Forelimb muscle (tissue), 1 donor: ENCODE measurements at places on chromosomes 7 and 10. TPM values are rescaled to one million over a fixed set of nuclear protein-coding genes. Genes with fewer than 3 reads are reported as not detected.

DNA sequence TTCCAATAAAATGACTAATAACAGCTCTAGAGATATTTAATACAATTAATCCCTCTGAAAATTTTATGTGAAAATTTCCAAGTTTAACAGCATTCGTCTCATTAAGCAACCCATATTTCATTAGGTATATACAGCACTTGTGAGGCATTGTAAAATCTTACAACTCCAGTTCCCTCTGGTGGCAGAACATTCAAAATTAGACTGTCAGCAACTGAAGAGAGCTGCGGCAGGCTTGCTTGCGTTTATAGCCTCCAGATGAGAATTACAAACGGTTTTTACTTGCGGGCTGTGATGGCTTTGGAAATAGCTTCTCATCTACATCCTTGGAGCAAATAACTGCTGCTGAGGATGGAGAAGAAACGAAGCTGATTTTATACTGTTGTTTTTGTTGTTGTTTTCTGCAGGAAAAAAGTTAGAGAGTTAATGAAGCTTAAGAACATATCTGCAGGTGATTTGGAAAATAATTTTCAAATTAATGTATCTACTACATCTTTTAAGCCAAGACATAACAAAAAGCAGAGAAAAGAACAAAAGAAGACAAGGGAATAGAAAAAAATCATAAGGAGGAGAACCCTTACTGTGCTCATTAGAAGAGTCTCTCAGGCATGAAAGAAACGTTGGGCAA, 171.3 kb downstream of the MAGI2 start:
- DNase-seq: peak; percentile 31

- DNase-seq: no peak
Observed at GRCh38 chr7:3436746-3437145, 135.7 kb downstream of the SDK1 start.

DNA sequence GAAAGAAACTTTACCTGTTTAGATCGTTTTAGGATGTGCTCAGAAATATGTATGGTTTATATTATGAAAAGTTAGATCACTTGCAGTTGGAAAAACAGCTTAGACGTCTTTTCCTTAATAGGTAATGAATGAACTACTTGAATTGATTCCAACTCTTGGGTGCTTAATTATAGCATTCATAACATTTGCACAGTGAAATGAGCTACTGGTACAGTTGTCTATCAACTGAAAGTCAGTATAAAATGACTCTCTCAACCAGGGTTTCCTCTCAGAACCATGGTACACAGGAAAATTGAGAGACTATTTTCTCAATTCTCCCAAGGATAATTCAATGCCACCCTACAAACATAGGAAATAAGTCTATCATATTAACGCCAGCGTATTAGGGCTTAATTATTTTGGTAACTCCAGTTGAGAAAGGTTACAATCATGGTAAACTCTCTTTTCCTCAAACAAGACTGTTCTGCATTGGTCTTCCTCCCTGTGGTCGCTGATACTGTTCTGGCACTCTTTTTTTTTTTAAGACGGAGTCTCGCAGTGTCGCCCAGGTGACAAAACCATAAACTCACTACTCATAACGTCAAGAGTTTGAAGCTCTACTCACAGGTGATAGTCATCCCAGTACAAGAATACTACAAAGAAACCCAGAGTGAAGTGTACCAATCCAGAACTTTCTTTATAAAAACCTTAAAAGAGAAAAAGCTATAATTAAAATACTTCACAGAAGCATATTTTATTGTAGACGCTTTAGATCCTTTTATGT, 2.0 kb downstream of the ANLN start:
- DNase-seq: no peak

GRCh38 chr10:77431209-77431611, 206.4 kb downstream of the KCNMA1 start:
- no peak for DNase-seq

GRCh38 chr10:12372846-12373245, 23.5 kb downstream of the CAMK1D start:
- no peak for DNase-seq

DNA sequence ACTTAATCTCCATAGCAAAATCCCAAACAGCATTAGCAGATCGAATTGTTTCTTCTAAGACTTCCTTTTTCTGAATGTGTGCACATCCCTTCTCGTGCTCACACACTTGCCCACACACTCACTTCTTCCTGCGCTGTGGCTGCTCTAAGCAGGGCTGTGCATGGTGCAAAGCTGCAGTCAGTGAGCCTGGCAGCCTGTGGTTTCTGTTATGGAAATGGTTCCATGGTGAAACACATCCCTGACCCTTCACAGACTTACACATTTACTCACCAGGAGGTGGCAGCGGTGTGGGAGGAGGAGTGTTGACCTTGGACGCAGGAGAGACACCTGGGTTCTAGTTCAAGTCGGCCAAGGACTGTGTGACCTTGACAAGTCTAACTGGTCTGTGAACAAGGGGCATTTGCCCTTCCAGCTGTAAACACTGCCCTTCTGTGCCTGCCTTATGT, 24.9 kb downstream of the MTURN start:
- no peak for DNase-seq

DNA sequence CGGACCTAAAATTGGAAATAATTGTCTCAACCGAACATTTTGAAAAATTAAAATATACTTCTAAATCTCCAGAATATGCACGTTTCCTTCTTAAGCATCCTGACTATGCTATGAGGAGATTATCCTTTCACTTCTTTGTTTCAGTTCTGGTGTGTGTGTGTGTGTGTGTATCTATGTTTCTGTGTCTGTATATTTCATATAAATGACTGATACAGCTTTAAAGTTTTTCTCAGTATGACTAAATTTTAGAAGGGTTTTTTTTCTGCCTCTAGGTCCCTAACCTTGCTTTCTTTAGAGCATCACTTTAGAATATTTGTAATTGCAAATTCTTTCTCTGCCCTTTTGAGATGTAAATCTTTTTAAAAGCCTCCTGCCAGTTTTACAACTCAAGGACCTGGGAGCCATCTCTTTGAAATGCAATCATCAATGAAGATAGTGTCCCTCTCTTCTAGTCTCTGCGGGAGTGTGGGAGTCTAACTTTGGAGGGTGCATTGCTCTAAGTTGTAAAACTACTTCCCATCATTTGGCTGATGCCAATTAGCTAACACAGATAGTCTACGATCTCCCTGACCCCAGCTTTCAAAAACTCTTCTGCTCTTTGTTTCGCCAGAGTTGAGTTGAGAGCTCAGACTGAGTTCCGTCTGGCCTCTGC, 782.0 kb upstream of the ZWINT start:
- DNase-seq: no peak

GRCh38 chr10:13139676-13140075, 21.7 kb upstream of the MCM10 start:
- no peak for DNase-seq

DNA sequence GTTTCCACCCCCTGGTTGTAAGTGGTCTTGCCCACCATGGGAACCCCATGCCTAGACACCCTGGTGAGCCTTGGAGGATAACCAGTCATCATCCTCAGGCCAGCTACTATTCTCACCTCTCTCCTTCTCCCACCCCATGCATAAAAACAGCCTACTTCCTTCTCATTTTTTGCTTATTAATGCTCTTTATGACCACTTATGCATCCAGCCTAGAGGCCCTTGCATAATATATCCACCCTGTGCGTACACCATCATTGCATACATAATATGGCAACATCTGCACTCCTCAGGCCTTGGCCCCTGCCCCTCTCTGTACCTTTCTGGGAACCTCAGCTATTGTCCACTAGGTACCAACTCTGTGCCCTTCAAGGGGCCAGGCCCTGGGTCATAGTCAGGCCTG, 91.0 kb downstream of the CDH23 start:
- no peak for DNase-seq

DNA sequence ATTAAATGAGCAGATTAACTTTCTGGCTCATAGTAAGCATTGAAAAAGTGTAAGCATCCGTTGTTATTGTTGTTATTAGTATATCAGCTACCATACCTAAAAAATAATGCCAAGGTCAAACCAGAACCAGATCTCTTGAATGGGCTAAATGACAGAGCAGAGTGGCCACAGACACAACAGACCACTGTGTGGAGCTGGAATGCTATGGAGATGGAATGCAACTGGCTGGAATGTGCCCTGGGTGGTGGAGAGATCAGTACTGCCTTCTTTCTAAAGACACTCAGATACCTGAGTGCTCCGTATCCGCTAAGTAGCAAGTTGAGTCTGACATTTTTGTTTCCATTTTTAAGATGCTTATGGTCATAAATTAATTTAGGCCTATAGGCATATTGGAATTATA, 20.5 kb upstream of the DNAJB12 start:
- no peak for DNase-seq

DNA sequence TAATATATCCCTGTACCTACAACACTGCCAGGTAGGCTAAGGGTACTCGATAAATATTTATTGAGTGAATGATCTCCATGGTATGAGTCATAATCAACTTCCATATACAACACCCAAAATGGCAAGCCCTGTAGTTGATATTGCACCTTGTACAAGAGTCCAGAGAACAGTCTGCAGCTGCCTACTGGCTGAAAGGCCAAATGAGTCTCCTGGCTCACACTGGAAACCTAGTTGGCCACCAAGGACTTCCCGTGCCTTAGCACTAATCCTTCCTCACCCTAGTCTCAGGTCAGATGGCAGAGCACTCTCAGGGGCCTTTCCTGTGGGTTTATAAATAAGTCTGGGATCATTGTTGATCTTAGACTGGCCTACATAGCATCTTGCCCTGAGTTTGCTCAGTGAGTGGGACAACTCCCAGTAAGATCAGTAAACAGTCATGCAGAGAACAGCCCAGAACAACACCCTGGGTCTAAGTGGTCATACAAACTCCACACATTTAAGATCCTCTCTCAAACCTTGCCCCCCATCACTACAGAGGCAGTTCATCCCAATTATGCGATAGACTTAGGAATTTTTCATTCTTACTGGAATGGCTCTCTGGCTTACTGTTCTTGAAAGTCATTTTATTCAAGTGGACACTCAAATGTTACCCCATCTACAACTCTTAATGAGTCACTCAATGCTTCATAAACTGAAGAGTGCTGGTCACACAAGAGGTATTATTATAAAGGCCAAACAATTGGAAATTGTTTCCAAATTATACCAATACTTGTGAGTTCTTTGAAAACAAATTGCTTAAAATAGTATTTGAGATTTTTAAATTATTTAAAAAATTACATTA, 14.7 kb upstream of the SLC16A9 start:
- no peak for DNase-seq

GRCh38 chr7:105189859-105190492, 176.0 kb downstream of the KMT2E start:
- no peak for DNase-seq

DNA sequence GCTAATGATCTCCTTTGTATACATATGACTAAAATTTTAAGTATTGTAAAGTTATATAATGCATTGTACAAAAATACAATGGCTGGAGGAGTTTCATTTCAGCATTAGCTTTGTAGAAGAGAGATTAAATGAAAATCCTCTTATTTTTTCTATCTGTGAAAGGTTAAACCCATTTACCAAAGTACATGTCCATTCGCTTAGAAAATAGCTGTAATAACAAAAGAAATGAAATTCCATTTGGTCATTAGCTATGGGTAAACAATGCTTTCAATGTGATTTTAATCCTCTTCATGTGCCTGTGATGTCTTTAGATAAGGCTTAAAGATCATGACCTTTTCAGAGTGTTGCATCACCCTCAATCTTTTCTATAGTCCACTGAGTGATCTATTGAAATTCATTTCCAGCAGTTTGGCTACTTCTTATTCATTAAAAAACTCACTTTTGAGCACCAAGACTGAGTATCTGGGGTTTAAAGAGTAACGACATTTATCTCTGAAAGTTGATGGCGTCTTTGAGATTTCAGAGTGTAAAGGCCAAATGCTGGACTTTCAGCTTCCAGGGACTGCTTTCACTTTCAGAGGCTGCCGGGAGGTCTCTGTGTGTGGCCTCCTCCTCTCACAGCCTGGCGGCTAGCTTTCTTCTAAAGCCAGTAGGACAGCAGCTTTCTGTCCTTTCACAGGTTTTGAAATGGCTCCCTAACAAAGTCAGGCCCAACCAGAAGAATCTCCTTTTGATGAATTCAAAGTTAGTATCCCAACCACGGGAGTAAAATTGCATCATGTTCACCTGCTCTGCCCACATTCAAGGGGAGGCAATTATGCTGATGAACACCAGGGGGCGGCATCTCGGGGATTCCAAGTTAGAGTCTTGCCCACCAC, 701.4 kb upstream of the COBL start:
- no peak for DNase-seq

- DNase-seq: no peak
Observed at GRCh38 chr10:29245476-29245875, 43.4 kb upstream of the LYZL1 start.

DNA sequence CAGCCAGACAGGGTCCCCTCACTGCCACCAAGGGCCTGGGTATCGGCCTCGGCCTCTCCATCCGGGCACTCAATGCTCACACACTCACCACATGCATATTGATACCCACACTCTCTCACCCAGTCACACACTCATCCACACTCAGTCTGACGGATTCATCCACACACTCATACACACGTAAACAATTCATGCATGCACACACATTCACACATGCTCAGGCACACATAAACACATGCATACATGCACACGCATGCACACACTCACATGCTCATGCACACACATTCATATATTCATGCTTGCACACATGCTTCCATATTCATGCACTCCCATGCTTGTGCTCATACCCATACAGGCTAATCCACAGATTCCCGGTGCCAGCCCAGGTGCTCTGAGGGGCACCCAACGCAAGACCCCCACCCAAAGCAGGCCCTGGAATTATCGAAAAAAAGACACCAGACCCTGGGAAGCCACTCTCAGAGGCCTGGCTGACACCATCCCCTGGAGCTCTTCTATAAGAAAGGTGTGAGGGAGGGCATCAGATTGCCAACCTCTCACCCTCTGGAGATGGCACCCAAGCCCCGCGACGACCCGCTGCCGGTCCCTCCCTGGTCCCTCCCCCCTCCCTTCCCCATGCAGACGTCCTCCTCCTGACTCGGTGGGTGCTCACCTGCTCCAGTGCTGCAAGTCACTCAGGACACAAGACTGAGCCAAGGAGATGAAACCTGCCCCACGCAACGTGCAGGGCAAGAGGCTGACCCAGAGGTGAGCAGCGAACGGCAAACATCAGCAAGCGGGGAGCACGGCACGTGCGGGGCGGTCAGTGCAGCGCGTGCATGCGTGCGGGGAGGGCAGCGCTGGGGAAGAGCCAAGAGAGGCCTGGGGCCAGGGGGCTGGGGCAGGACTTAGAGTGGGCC, 15.2 kb downstream of the STK32C start:
- DNase-seq: no peak

IL6 gene
- not detected for polyA plus RNA-seq

SFRP5 gene
- polyA plus RNA-seq: 1.1 TPM

TAS2R40 gene
- polyA plus RNA-seq: not detected

SUN3 gene
- not detected for polyA plus RNA-seq

BAMBI gene
- polyA plus RNA-seq: 2.3 TPM

NCF1 gene
- 2.2 TPM for polyA plus RNA-seq

RPEL1 gene
- polyA plus RNA-seq: not detected

CHAT gene
- not detected for polyA plus RNA-seq

PLPP4 gene
- 0.10 TPM for polyA plus RNA-seq

TMEM229A gene
- polyA plus RNA-seq: not detected

BTBD16 gene
- 0.13 TPM for polyA plus RNA-seq
